Left lung (tissue), 14 donors: ENCODE measurements at places on chromosomes 7 and 10. TPM values are rescaled to one million over a fixed set of nuclear protein-coding genes. Genes with fewer than 3 reads are reported as not detected.

DNA sequence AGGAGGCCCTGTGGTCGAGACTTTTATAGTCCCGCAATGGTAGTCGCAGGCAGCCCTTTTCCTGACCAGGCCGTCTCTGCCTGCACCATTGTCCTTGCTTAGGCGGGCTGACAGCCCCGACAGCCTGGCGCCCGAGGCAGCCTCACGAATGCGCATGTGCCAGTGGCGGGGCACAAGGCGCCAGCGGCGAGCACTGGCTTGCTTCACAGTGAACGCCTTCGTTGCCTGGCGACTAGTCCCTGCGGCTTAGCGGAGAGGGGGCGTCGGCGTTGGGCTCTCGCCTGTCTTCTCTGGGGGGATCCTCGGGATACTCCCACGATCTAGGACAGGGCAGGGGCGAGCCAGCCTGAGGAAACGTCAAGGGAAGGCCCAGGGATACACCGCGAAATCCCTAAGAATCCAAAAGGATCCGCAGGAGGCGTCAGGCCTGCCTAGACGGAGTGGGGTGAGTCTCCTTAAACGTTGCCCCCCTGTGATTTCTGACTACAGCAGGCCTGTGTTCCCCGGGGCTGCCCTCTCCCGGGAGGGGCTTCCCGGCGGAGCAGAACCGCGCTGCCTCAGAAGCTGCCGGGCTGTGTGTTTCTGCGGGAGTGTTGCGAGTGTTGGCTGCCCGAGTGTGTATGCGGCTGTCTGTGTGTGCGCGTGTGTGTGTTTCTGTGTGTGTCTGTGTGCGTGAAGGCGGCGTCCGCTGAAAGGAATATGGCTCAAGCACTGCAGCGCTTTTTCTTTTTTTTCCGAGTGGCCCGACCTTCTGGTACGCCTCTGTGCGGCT is 20.5 kb upstream of the ZNF273 start:
- peak; percentile 86 for DNase-seq

GRCh38 chr7:2069472-2069860 is 163.3 kb downstream of the MAD1L1 start:
- DNase-seq: peak; percentile 23

GRCh38 chr10:60466267-60467201 is 76.9 kb upstream of the ANK3 start:
- no peak for DNase-seq

- no peak for DNase-seq
Measured at GRCh38 chr7:92781117-92781720, 55.2 kb downstream of the CDK6 start.

Gene AS3MT
- 15.0 TPM for polyA plus RNA-seq

Gene CCDC172
- polyA plus RNA-seq: not detected

GRCh38 chr7:140635816-140636215 is 4.8 kb downstream of the DENND2A start:
- DNase-seq: no peak

Gene SPDYE2
- 11.2 TPM for polyA plus RNA-seq

- DNase-seq: no peak
Measured at GRCh38 chr7:82375713-82376112, 67.9 kb downstream of the CACNA2D1 start.

Gene NRAP
- not detected for polyA plus RNA-seq

Gene GIMAP4
- 83.2 TPM for polyA plus RNA-seq

Gene OR2A7
- 16.8 TPM for polyA plus RNA-seq

Gene ABI1
- 71.5 TPM for polyA plus RNA-seq

- no peak for DNase-seq
Measured at GRCh38 chr7:139753081-139753692, 24.6 kb downstream of the HIPK2 start.

DNA sequence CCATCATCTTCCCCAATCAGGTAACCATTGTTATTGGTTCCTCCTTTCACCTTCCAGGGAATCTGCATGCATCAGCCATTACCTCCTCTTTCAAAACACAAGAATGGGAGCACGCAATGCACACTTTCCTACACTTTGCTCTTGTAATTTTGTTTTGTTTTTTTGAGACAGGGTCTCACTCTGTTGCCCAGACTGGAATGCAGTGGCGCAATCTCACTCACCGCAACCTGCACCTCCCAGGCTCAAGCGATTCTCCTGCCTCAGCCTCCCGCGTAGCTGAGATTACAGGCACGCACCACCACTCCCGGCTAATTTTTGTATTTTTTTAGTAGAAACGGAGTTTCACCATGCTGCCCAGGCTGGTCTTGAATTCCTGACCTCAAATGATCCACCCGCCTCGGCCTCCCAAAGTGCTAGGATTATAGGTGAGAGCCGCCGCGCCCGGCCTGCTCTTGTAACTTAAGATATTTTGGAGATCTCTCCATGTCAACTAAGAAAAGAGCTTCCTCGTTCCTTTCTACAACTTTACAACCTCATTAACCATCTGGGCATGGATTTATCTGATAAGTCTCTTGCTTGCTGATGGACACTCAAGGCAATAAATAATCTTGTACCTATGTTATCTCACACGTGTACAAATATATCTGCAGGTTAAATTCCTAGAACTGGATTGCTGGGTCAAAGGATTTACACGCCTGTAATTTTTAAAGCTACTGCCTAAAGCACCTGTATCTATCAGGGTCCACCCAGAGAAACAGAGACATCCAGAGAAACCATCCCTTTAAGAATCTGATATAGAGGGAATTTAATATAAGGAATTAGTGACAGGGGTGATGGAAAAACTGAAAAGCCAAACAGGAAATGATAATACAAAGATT is 4.2 kb downstream of the CYTH3 start:
- DNase-seq: no peak

- peak; percentile 29 for DNase-seq
Measured at GRCh38 chr10:132185601-132186487, 904 bp upstream of the DPYSL4 start.

DNA sequence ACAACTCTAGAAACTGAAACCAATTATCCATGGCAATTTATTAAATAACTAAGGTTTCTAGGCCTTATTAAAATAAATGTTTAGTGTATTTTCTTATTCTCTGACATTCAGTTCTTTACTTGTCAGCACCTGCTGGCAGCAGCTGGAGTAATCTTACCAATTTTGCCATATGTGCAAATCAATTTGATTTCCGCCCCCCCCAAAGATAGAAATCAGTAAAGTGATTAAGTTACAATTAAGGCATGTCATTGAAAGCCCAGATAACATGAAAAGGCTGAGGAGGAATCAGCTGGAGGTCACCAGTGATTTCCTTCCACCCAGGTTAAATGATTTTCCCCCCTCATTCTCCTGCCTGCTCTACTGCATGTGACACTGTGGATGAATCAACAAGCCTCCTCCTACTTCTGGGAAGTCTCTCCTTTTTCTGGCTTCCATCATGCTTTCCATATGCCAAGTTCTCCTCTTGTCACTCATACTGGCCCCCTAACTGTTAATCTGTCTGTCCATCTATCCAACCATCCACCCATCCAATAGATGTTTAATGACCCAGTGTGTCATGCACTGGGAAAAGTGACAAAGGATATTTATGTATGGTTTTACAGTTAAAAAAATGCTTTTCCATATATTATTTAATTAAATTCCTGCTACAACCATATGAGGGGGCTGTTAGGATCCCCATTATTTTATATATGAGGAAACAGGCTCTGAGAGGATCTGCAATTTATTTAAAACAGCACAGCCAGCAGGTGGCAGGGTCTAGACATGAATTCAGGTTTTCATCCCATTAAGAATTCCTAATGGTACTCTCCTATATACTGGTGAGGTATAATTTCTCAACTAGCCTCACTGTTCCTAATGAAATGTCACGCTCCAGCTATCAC is 116.5 kb downstream of the ATXN7L1 start:
- no peak for DNase-seq
